ENCODE measurements at places on chromosomes 1 and 21.

DNA sequence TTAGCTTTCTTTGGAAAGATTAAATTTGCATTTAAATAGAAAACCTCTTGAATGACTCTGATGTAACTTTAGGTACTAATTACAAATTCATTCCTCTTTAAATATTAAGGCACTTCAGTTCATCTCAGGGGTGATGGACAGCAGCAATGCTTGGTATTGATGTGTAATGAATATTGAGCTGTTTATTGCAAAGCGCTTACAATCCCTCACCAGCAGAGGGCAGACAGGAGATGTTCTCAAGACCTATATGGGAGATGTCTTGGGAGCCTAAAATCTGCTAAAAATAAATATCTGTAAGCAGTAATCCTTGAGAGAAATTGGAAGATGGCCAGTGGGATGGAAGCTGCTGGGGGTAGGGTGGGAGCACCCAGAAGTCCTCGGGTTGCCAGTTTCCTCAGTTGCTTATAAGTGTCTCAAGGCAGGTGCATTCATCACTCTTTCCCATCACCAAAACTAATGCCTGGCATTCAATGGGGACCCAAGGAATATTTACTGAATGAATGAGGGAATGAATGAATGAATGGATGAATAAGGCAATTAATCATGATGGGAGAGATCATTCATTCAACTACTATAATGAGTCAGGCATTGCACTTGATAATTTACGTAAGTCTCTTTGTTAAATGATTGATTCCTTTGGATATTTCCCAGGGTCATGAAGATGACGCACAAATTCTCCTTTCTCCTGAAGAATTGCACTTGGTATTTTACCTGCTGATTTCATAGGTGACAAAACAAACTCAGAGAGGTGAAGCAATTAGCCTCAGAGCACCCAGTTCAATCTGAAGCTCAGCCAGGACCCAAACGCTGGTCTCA lies 2.3 kb downstream of the KLHDC8A start:
- DNase-seq, result peak; percentile 22

GRCh38 chr1:230542054-230542453 lies 100.2 kb upstream of the COG2 start:
- no peak for DNase-seq

- DNase-seq, result no peak
Measured at GRCh38 chr1:201042779-201043461, 19.4 kb upstream of the KIF21B start.

- no peak for DNase-seq
Measured at GRCh38 chr1:101242324-101243050, 5.7 kb downstream of the S1PR1 start.

- DNase-seq, result no peak
Measured at GRCh38 chr1:22359427-22359826, 92.2 kb upstream of the ZBTB40 start.

DNA sequence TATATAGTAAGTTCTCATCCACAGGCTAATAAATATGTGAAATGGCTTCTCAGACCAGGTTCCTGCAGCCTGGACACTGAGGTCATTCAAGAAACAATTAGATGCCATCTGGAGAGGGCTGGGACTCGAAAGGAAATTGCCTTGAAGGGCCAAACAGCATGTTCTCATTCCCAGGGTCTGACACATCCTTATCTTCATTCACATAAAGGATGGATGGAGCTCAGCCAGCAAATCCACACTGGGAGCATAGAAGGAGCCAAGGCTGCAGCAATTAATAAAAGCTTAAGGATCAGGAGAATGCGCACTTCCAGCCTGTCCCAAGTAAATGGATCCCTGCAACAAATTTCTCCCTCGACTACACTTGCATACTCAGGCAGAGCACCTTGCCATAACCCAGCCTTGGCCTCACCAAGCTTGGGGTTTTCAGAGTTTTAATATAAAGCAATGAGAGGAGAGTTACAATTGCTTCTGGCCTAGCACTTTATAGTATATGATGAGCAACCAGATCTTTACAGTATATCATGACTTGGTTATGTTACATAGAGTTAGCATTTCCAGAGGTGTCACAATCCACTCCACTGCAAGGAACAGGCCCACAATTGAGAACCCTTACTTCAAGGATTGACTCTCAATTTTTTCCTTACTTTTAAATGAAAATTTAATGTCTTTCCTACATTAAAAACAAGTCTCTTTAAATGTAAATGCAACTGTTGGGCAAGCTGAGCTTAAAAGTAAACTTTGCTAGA lies 55.9 kb downstream of the BCAR3 start:
- no peak for DNase-seq

DNA sequence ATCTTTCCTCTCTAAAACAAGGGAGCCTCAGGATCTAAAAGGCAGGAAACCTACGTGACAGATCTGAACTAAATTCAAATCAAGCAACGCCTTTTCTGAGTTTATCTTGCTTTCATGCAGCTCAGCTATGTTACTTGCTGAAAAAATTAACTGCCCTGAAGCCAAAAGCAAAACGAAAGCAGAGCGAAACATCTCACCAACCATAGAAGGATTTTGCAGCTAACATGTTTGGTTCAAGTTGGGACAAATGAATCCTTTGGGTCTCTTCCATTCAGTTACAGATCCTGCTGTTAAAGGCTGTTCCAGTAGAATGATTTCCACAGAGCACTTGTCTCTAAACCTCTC lies 482 bp downstream of the SLC2A5 start:
- no peak for DNase-seq

GRCh38 chr1:245441689-245442088 lies 286.9 kb downstream of the KIF26B start:
- no peak for DNase-seq

- DNase-seq, result no peak
Measured at GRCh38 chr1:65939636-65940035, 146.9 kb downstream of the PDE4B start.

- no peak for DNase-seq
Measured at GRCh38 chr1:64834734-64835133, 89.9 kb downstream of the RAVER2 start.

DNA sequence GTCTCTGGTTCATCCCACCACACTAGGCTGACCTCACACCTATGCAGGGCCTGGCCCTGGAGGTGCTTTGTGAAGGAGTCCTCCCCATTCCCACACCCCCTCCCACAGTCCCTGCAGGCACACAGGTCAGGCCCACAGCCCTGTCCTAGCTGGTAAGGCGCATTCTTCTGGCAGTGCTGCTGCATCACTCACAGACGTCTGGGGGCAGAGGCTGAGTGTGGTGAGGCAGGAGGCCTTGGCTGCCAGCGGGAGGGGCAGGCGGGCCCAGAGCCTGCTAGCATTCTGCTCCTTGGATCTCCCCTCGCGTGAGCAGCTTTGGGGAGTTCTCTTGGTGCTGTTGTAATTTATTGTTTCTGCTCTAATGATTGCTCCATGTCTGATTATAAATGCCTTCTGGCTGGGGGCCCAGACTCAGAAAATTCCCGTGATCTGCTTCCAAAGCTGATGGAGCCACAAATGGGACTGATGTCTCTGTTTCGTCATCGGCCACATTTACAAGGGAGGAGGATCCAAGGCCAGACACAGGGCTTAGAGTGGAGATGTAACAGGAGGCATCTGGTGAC lies 62.9 kb downstream of the TRABD2B start:
- no peak for DNase-seq

DNA sequence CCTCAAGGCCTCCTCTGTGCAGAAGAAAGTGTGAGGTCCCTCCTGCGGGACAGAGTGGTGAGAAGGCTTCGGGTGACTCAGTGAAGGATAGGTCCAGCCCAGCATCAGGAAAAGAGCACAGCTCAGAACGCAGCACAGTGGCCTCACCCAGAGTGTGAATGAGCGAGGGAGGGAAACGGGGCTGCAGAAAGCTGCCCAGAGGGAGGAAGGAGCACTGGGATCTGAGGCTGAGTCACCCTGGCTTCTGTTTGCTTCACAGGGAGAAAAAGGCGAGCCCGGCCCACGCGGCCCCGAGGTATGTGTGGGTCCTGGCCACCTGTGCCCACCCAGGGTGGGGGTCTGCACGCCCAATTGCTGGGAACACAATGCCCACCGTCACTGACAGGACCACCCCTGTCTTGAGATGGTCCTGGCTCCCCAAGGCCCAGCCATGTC lies 24.3 kb downstream of the COL6A2 start:
- no peak for DNase-seq

- no peak for DNase-seq
Measured at GRCh38 chr21:24948186-24948585, 659.1 kb downstream of the MRPL39 start.

DNA sequence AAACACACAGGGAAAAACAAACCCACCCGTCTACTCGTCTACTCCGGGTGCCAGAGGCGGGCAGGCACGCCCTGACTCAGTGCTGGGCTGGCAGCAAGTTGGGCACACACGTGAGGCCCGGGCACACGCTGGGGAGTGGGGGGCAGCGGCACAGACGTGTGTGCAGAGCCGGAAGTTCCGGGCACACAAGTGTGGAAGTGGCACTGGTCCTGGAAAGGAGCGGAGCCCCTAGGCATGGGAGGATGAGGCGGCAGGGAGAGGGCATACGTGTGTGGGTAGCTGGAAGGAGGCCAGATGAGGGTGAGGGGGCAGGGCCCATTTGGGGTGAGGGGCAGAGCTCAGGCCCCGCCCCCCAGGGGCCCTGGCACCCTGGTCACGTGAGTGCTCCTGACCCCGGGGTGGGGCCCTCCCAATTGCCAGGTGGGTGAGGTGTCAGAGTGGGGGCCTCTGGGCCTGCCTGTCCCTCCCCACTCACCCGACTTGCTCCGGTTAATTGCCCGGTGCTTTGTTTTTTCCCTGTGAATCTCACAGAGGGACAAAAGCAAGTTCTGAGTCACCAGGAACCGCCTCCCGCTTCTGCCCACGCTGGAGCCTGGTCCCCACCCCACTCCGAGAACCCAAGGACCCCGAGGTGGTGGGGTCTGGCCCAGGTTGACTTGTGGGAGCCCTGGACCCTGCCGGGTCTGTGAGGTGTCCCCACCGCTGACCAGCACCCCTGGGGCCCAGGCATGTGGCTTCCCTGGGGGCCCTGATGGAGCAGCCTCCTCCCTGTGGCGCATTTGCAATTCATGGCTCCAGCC lies 104.8 kb upstream of the CASZ1 start:
- DNase-seq, result peak; percentile 26

DNA sequence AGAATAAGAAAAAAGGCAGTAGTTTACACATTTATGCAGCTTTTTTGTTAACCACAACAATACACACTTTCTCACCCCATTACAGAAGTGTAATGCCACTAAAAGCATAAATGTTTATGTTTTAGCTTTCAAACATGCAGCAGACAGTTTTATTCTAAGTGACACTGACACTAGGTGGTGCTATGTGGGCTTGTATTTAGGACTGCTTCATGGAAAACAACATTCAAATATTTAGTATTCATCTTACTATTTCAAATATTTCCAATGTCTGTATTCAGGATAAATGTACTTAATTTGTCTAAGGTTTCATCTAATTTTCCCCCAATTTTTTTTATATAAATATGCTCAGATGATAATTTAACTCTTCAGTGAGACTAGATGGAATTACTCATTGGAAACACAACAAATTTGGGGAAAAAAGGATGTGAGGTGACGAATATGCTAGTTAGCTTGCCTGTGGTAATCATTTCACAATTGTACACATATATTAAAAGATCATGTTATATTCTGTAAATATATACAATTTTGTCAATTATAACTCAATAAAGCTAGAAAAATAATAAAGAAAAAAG lies 71.4 kb downstream of the USP1 start:
- no peak for DNase-seq

- no peak for DNase-seq
Measured at GRCh38 chr1:192554904-192555303, 20.7 kb upstream of the RGS1 start.

GRCh38 chr1:186297439-186298045 lies 77.5 kb downstream of the TPR start:
- DNase-seq, result no peak

GRCh38 chr1:231107151-231107550 lies 54.7 kb upstream of the TRIM67 start:
- no peak for DNase-seq

- no peak for DNase-seq
Measured at GRCh38 chr21:44414291-44415072, 40.8 kb upstream of the LRRC3 start.

GRCh38 chr21:24294171-24294570 lies 1313.1 kb downstream of the MRPL39 start:
- DNase-seq, result no peak

DNA sequence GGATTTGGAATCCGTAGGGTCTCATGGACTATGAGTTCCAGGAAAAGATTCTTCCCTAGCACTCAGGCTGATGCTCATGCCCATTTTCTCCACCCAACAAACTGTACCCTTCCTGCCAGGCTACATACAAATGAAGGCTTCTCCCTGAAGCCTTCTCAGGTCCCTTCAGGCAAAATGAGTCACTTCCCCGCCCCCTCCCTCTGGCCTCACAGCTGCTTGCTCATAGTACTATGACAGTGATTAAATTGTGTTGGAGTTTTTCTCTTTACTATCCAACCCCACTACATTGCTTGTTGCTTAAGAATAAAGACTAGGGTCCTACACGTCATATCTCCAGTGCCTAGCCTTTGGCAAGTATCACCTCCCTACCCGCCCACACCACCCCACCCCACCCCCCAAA lies 207.6 kb upstream of the NFIA start:
- no peak for DNase-seq

DNA sequence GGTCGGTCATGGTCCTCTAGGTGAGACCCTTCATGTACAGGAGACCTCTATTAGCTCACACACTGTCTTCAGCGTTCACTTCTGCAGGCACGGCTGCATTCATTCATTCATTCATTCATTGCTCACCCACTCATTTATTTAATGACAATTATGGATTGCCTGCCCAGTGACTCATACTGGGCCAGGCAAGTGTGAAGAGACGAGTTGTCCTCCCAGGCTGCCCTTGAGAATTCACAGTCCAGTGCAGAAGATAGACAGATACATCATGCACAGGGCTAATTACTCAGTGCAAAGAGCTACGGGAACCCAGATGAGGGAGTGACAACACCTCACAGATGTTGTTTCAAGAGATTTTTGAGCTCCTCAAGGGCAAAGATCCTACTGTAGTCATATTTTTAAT lies 248.4 kb downstream of the TNR start:
- DNase-seq, result no peak

- DNase-seq, result no peak
Measured at GRCh38 chr1:3944578-3945125, 44.6 kb upstream of the C1orf174 start.

DNA sequence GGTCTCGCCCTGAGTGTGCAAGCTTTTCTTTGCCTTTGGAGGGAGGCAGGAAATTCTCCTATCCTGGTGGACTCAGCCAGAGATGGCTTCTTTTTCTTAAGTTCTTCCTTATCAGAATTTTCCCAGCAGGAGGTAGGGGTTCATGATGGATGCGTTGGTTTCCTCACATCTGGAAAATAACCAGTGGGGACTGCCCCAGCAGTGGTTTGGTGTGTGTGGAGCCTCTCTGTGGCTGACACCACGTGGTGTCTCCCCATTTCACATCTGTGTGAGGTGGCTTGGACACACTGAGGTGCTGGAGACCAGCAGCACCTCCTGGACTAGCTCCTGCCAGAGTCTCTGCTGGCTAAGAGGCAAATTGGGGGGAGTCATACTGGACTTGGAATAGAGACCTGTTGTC lies 32.6 kb downstream of the B3GALT5 start:
- no peak for DNase-seq

DNA sequence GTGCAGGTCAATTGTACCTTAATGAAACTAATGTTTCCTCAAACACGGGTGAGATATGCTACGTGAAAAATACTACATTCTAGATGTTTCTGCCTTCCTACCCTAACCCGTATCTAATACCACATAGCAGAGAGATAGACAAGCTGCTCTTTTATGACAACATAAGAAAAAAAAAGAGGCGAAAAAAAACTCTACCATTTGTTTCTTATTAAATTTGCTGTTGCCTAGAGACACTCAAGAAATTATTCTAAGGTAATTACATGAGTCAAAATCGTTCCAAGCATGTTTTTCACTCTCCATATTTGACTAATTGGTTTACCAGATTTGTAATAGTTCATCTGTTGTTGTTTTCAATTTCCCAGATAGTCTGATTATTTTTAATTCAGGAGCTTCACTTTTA lies 27.4 kb downstream of the PALMD start:
- no peak for DNase-seq
